ENCODE measurements at places on chromosomes 16 and 17. TPM values are rescaled to one million over a fixed set of nuclear protein-coding genes. Genes with fewer than 3 reads are reported as not detected.

Gene VASN
- 214 TPM for total RNA-seq

Gene NEUROD2
- not detected for total RNA-seq

Gene SALL1
- 1.9 TPM for total RNA-seq

Gene NAGS
- 2.9 TPM for total RNA-seq

Gene SLC16A6
- total RNA-seq: not detected

Gene TMC8
- total RNA-seq: under 0.01 TPM

Gene TMEM94
- 41.0 TPM for total RNA-seq

Gene MT3
- not detected for total RNA-seq

Gene GP1BA
- not detected for total RNA-seq

Gene CCL14
- total RNA-seq: not detected
